ENCODE measurements at places on chromosomes 3 and 15. TPM values are rescaled to one million over a fixed set of nuclear protein-coding genes. Genes with fewer than 3 reads are reported as not detected.

- no peak for ATAC-seq
These were observed 177.0 kb downstream of the PDCD6IP start for GRCh38 chr3:33975463-33975862.

- ATAC-seq = no peak
These were observed 214.7 kb upstream of the NECTIN3 start for GRCh38 chr3:110856916-110857315.

DNA sequence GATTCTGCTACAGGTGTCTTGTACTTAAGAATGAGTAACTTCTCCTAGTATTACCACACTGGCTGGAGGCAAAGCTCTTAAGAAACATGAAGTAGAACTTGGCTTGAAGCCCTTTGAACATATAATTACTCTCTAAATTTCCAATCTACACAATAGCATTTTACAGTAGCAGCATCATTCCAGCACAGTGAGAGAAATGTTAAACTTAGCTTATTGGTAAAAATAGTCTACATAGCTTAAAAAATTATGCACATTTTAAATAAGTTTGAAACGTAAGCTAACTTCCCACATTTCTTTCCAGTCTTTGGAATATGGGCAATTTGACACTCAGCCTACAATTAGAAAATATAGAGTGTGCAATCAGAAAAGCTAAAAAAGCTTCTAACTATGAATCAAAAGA, 32.8 kb upstream of the TOP2B start:
- ATAC-seq = no peak

DNA sequence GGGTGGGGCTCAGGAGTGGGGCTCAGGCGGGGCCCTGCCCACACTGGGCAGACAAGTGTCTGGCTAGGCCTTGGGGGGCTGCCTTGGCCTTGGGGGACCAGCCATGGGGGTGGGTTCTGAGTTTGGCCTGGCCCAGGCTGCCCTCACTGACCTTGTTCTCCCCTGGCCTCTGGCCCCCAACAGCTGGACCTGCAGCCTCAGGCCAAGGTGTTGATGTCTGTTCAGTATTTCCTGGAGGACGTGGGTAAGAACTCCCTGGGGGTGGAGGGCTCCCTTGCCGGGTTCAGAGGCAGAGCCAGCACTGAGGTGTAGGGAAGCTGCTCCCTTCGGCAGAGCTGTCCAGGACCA, 20.0 kb downstream of the PRKCD start:
- ATAC-seq = no peak

DNA sequence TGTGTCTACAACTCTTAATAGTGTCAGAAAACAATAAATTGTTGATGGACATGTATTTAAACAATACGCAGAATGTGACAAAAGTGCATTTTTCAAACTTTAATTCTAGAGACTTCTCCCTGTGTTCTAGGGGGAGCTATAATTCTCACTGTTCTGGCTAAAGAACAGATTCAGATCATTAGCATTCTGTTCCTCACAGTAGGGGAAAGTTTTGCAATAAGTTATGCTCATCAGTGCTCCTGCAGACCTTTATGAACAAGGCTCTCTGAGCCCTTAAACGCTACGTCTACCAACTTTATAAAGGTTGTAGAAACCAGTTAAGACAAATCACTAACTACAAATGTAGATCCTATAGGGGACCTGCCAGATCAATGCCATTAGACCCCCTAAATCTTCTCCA, 444.2 kb downstream of the SQOR start:
- ATAC-seq = no peak

DNA sequence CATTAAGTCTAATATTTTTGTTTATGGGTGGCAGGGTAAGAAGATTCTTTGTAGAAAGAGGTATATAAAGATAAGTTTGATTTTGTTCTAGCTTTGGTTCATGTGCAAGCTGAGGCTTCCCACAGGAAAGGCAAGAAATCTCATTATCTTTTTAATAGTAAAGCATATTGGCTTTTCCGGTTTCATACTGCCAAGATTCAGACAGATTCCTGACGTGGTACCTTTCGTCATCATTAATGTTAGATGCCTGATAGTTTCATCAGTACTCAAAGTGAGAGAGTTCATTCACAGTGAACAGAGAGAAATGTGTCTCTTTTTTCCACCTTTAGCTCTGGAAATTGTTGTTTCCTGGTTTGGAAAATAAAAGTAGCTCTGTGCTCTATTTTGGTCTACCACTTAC, 16.5 kb downstream of the TPM1 start:
- ATAC-seq = no peak

DNA sequence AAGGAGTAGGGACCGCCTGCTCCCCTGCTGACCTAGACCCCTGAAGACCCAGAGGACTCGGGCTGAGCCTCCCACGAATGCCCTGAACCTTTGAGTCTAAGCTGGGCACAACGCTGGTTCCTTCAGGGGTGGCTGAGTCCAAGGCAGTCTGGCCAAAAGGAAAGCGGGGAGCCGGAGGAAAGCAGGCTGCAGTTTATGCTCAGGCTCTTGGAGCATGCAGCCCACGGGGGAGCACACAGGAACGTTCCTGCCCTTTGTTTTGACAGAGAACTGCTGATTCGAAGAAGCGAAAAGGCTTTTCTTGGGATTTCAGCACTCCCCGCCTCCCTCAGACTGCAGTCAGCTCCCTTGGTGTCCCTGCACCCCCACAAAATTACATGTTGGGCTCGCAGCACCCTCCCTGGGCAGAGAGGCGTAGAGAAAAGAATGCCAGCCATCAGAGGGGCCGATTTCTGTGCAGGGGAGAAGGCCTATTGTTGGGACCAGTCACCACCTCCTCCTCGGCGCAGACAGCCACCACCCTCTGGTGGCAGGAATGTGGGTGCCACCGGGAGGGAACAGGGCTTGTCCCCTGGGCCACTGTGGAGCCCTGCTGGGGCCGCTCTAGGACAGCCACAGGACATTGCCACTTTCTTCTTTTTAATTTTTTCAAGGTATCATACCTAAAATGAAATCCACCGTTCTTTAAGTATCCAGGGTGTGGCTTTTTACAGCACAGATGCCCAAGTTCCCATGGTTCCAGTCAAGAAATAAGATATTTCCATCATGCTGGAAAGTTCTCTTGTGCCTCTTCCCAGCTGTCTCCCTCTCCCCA, 72.2 kb downstream of the SMAD6 start:
- ATAC-seq = peak; percentile 91

DNA sequence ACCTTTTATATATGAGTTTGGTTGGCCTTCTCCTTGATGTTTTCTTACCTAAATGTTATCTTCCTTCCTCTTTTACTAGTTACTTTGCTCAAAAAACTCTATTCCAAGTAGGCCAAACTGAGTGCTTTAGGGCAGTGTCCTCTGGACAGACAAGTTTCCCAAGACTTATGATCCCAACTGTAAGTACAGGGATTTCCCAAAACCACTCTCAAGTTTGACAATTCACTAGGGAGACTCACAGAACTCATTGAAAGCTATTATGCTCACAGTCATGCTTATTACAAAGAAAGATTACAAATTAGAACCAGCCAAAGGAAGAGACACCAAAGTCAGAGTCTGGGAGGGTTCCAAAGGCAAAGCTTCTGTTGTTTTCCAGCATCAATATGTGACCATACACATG, 534.2 kb upstream of the ALCAM start:
- no peak for ATAC-seq

Gene IGDCC3
- 0.08 TPM for total RNA-seq

DNA sequence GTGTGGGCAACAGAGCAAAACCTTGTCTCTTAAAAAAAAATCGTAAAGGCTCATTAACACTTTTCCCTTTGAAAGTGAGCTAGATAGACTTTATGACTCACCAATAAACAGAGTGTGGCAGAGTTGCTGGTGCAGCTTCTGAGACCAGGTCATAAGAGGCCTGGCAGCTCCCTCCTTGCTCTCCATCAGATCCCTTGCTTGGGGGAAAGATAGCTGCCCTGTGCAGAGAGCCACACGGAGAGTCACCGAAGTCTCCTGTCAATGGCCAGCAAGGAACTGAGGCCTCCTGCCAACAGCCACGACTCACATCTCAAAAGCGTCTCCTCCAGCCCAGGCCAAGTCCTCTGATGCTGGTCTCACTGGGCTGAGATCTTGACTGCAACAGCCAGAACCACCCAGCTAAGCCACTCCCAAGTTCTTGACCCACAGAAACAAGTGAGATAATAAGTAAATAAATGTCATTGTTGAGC, 8.7 kb upstream of the GP9 start:
- ATAC-seq = no peak

- no peak for ATAC-seq
These were observed 1.4 kb upstream of the GPR156 start for GRCh38 chr3:120286465-120286864.

DNA sequence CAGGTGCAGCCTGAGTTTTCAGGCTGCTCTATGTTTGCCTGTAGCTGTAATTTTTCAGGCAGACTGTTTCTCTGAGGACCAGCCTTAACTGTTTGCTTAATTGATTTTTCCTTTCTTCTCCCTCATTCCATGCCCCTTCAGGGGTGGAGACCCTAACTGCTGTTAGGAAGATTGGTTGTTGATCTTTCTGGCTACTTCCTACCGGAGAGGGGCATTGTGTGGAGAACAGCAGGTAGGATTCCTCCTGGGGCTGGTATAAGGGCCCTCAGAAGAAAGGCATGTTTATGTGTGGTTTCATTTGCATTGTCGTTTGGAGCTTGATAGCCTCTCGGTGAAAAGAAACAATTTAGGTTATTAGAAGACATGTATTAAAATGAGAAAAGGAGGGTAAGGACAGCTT, 56.9 kb upstream of the GOLGA6L2 start:
- no peak for ATAC-seq

Gene ZIC4
- not detected for total RNA-seq

DNA sequence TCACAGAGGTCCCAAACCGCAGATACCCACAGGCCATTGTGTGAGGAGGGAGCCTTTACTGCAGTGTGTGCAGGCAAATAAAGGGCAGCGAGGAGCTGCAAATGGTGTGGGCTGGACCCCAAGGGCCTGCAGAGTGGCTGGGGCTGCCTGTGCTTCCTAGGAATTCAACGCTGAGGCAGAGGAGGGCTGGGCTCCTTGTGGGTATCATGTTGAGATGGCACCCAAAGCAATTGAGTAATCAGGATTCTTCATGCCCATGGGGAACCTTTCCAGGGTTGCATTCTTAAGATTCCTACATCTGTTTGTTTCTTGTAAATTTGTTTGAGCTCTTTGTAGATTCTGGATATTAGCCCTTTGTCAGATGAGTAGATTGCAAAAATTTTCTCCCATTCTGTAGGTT, 85.4 kb upstream of the LIPC start:
- ATAC-seq = no peak

GRCh38 chr15:29952225-29952624, 130.0 kb upstream of the TJP1 start:
- no peak for ATAC-seq

DNA sequence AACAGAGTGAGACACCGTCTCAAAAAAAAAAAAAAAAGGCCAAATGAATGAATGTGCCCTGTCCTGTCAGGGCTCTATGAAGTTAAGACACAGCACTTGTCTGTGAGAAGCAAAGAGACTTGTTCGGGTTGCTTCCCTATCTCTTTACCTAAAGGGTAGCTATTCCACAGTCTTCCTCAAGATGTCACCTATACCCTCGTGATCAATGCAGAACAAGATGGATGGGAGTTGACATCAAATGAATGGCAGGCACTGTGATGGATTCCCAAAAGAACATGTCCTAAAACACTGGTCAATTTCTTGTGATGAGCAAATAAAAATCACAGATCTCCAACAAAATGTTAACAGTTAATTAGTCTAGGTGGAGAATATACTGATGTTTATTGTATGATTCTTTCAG, 9.5 kb downstream of the TADA3 start:
- no peak for ATAC-seq

Gene IQCB1
- 9.0 TPM for total RNA-seq

- ATAC-seq = no peak
These were observed 879.3 kb downstream of the ROBO2 start for GRCh38 chr3:77919244-77919643.

Gene MELTF
- total RNA-seq = 2.8 TPM

GRCh38 chr3:188220988-188221818, 67.2 kb downstream of the LPP start:
- ATAC-seq = no peak

Gene TMEM62
- 11.8 TPM for total RNA-seq

- ATAC-seq = no peak
These were observed 122.1 kb upstream of the TPRG1 start for GRCh38 chr3:189049458-189050236.

GRCh38 chr15:82680200-82681102, 29.2 kb downstream of the AP3B2 start:
- ATAC-seq = peak; percentile 94

- ATAC-seq = peak; percentile 52
These were observed 31.1 kb downstream of the CYFIP1 start for GRCh38 chr15:22949074-22949547.

Measured in esophagus mucosa (tissue), 1 donor.